GOT3 (cell line): ENCODE measurements at places on chromosomes 11 and 22.

DNA sequence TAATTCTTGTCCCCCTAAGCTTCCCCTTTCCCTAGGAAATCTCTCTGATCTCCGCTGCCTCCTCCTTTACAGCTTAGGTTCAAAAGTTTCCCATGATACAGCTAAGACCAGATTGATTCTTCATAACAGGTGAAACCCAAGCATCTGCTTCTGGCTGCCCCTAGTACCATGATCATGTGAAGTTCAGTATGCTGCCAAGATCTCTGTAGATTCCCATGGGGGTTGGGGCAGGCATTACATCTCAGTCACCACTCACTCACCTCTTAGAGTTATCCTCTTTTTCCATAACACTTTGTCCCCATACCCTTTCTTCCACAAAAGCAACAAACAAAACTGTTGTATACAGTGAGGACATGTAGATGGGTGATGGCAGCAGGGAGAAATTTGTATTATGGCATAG lies 44.0 kb downstream of the RRP8 start:
- DNase-seq, result no peak

DNA sequence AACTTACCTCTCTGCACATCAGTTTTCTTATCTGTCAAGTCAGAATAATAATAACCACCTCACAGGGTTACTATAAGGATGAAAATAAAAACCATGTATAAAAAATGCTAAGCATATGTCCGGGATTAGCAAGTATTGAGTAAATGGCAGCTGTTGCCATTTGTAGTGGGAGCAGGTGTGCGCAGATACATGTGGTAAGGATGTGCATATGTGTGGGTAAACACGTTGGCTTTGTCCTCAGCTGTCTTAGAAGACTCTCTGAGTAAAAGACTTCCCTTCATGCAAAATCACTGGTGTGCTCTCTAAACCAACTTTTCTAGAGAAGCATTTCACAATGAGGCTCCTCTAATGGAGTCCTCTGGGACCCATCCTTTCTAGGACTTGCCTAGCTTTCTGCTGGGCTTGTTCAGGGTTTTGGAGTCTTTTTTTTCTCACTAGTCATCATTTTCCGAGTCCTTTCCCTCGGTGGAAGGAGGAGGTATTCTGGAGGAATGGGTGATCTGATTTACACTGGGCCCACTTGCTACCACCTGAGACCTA lies 62.4 kb downstream of the NELL1 start:
- no peak for DNase-seq

DNA sequence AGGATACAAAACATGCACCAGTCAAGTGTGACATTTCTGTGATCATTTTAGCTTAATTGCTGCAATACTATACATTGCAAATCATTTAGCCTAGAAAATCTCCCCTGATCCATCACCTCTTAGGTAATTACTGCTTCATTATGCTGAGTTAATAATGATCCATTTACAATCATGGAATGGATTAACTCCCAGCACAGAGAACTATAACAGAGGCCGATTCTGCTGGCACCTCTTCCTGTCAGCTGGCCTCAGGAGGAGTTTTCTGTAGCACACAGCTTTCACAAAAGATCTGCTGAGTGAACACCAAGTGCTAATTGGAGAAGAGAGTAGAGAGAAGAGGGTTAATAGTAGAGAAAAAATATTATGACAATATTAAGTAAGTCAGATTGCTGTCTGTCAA lies 591.8 kb upstream of the KIRREL3 start:
- DNase-seq, result no peak

GRCh38 chr11:106724293-106724892 lies 293.9 kb downstream of the GUCY1A2 start:
- DNase-seq, result no peak

DNA sequence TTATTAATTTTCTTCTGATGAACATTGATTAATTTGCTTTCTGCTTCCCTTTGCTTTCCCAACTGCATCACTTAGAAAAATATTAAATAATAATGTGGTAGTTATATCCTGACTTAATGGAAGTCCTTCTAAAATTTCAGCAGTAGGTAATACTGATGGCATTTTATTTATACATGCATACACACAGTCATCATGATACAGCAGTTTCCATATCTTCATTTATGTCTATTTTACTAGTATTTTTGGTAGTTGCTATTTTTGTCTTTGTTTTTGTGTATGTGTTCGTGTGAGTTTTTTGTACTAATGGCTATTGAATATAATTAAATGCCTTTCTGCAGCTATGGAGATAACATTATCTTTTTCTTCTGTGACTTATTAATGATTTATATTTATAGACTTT lies 484.7 kb upstream of the CNTN5 start:
- no peak for DNase-seq

- DNase-seq, result no peak
These were observed 448.0 kb downstream of the LUZP2 start for GRCh38 chr11:24944891-24945290.
